ENCODE measurements at places on chromosomes 2 and 18.

DNA sequence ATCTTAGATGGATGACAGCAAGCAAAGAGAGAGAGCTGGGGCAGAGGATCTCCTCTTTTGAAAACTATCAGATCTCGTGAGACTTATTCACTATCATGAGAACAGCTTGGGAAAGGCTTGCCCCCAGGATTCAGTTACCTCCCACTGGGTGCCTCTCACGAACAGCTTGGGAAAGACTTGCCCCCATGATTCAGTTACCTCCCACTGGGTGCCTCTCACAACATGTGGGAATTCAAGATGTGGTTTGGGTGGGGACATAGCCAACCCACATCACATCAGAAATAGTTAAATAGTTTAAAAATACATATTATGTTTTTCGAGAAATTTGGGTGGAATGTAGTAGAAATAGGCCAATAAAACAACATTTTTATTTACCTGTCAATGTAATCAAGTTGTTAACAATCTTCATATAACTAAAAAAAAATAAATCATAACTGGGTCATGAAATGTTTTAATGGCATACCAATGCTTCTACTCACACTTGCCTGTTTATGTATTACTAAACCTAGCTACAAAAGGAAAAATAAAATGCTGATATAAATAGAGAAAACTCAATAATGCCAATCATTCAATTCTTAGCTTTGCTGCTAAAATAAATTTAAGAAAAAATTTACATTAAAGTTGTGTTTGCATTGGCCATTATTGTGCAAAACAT, 608.9 kb downstream of the SUCLG1 start:
- DNase-seq, result no peak

DNA sequence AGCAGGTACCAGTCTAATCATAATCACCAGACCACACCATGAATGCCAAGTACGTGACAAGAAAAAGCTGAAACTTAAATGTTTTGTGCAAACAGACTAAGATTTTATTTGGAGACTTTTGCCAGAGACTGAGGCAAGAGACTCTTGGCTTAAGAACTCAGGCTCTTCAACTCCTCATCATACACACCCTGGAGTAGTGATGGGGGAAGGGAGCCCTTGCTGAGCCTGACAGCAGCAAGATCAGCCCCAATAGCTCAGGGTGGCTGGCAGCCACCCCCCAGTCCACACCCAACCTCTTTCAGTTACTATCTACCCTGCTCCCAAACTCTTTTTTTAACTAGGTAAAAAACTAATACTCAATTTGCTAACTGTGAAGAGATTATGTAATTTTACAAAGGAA, 114.8 kb downstream of the CCBE1 start:
- DNase-seq, result no peak

DNA sequence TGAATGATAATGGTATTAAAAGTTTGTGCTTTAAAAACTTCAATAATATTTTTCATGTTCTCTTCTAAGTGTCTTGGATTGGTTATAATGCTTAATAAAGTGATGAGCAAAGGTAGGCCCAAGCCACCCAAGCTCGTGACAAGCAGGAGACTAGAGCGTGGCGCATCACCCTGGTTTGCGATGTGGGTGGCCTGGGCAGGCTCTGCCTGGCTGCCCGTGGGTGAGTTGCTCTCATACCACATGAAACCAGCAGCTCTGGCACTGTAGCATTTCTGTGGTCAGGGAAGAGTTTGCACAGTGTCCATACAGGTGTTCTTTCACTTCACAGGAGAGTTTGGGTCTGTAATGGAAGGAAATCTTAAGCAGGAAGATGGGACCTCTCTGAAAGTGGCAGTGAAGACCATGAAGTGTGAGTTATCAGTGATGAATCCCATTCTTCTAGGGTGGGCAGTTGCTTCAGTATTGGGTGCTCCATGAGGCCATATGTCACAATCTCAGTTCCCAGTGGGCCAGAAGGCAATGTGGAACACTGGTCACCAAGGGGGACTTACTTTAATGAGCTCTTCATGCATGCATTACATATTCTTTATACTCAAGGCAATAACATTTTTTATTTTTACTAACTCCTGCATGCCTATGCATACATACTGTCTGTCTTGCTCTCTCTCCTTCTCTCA, 51.4 kb upstream of the TMEM87B start:
- no peak for DNase-seq

DNA sequence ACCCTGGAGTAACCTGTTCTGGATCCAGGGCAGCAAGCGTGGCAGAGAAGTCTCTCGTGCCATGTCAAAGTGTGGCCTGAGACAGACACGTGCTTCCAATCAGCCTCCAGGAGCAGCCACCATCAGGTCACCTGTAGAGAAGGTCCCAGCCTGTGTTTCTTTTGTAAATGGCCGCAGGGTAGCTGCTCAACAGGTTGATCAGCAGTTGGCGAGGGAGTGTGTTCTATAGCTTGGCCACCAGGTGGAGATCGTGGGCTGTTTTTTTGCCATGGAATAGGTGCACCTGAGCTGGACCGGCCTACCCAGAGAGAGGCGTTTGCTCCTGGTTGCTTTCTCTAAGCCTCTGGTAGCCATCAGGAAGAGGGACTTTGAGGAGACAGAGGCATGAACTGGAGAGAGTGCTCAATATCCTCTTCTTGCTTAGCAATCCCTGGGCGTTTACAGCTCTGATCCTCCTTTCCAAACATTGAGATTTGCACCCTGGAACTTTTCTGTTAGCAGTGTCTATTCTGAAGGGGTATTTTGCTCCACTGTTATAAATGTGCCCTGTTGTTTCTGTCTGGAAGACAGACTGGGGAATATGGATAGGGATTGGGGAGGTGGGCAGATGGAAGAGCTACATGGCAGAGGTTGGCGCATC, 34.2 kb upstream of the EN1 start:
- DNase-seq, result peak; percentile 56

DNA sequence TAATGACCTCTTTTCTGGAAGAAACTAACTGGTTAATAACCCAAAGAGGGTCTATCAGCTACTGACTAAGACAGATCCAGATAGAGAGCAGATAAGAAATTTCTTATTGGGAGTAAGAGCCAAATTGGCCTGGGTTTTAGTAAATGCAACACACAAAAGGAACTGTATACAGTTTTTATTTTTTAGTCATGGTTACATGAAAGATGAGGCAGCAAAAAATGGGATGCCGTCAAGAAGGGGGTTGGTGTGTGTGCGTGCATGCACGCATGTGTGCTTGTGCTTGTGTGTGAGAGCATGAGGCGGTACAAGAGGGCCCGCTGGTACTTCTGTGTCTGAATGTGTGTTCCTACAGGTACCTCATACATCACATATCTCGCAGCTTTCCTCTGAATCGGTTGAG, 466.2 kb upstream of the HNRNPA3 start:
- DNase-seq, result no peak

DNA sequence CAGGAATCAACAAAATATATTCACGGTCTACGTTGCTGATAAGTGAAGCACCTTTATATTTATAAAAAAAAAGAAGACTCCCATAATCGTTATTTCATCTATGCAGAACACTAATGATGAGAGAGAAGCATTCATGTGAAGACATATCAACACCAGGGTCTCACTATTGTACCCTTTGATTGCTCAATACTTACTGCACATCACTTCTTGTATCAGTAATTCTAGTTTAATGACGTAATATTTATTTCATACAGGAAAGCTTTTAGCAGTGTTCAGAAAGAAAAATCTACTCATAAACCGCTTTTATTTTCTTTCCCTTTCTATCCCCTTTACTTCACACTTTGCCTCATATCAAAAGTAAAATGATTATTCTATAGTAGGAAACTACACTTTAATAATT, 30.7 kb downstream of the CCDC141 start:
- no peak for DNase-seq

- no peak for DNase-seq
Observed at GRCh38 chr2:203559641-203560040, 24.5 kb upstream of the RAPH1 start.

- no peak for DNase-seq
Observed at GRCh38 chr2:102427249-102427648, 4.3 kb downstream of the IL18RAP start.

GRCh38 chr18:48100165-48100575, 169.7 kb upstream of the SMAD2 start:
- no peak for DNase-seq

DNA sequence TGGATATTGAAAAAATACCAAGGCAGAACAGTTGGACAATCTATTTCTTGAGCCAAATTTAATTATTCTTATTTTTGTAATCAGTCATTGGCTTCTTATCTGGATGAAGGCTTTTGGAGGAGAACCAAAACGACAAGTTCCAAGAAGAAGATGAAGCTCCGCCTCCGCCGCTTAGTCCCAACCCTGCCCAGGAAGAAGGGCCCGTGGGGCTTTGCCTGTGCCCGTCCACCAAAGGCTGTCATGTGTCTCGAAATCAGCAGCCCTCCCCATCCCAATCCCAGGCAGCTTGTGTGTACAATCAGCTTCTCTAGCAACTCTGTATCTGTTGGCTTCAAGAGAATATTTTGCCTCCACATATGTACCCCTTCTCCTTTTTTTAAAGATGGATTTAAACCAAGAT, 24.6 kb downstream of the PTRHD1 start:
- DNase-seq, result no peak

Data from hematopoietic multipotent progenitor cell (in vitro differentiated cells).